ENCODE measurements at places on chromosomes 7 and 10.

DNA sequence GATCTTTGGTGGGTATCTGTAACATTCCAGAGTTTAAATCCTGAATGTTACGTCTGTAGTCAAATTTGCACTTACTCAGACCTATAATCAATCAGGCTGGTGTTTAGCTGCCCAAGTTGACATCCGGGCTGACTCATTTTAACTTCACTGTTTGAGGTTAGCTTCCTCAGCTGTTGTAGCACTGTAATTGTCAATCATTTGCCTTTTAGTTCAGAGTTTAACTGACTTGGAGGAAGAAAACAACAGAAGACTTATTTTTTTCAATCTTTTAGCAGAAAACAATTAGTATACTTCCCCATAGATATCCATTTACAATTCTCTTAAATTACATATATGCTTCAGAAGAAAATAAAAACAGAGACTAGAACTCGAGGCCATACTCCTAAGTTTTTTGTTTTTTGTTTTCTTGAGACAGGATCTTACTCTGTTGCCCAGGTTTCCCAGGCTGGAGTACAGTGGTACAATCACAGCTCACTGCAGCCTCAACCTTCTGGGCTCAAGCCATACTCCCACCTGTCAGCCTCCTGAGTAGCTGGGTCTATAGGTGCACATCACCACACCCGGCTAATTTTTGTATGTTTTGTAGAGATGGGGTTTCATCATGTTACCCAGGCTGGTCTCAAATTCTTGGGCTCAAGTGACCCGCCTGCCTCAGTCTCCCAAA is 38.5 kb upstream of the LRRC17 start:
- no peak for DNase-seq

GRCh38 chr10:93595378-93596161 is 5.5 kb downstream of the RBP4 start:
- DNase-seq = no peak

GRCh38 chr7:41006306-41006995 is 696.4 kb downstream of the INHBA start:
- DNase-seq = no peak

DNA sequence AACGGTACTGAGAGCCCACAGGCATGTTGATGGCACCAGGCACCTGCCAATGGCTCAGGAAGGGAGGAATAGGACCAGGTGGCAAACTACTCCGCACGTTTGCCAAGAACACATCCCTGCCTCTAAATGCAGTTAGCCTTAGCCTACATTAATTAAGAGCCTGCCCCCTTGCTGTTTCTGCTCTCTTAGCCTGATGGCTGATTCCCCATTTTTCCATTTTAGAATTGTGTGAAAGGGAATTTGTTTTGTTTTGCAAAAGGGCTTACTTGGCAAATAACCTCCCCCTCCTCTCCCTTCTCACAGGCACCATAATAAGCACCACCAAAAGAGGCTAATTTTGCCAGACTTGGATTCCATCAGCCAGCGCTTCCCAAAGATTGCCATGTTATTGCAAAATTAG is 1203.2 kb downstream of the SORCS3 start:
- DNase-seq = no peak

DNA sequence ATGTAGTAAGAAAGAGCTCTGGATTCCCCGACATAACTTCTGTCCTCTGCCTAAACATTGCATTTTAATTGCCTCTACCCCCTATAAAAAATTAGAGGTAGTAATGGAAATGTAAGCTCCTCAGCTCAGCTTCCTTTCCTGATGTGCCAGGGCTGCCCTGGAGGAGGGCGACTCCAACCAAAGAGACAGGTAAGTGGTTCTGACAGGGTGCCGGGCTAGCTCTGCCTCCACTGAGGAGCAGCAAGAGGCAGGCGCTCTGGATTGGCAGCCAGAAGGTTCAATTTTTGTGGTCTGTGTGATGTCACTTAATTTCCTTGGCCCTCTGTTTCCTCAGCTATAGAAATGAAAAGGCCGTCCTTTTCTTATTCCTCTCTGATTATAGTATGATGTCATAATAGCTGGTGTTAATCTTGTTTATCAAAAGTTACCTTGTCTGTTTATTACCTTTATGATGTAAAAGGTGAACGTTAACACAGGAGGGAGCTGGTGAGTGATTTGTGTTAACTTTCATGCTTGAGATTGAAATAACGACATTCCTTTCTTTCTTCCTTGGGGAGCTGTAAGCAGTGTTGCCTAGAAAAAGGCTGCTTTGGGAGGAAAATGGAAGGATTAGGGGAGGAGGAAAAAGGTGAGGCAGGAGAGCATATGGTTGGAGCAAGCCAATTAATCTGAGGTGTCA is 51.8 kb downstream of the ANLN start:
- no peak for DNase-seq

GRCh38 chr7:128165927-128166420 is 75.1 kb upstream of the LEP start:
- DNase-seq = no peak

DNA sequence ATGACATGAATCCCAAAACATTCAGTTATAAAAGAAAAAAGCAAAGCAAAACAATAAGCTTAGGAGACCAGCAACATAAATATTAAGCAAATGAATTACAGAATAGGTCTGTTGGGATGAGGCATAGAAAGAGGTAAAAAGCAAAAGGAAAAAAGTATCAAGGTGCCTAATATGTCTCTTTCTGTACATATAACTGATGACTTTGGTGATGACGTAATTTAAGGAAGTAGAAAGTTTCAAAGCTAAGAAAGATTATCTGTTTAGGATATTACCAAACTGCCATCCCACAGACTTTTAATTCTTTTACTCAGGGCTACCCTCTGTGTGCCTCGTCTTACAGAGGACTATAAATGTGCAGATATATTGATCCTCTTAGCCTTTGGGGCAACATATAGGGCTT is 1066.5 kb downstream of the SORCS3 start:
- no peak for DNase-seq

DNA sequence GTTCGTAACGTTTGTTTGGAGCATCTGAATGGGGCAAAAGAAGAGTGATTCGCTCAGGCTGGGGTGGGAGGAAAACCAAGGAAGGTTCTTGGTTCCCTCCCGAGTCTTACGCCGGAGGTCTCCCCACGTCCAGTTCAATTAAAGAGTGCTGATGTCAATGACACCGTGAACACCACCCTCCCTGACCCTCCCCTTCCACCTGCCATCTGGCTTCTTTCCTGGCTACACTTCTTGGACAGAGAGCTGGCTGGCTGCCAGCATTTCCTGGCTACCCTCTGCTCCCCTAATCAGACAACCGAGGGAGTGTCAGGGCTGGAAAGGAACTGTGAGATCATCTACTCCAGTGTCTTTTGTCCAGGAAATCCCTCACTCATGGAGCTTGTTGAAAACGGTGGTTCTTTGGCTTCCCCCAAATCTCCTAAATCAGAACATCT is 24.1 kb upstream of the FFAR4 start:
- no peak for DNase-seq

GRCh38 chr7:20354610-20355528 is 24.2 kb downstream of the ITGB8 start:
- DNase-seq = no peak

- DNase-seq = no peak
Measured at GRCh38 chr10:83543691-83544462, 595.4 kb upstream of the GHITM start.

- no peak for DNase-seq
Measured at GRCh38 chr7:115585015-115585718, 445.4 kb downstream of the TFEC start.

DNA sequence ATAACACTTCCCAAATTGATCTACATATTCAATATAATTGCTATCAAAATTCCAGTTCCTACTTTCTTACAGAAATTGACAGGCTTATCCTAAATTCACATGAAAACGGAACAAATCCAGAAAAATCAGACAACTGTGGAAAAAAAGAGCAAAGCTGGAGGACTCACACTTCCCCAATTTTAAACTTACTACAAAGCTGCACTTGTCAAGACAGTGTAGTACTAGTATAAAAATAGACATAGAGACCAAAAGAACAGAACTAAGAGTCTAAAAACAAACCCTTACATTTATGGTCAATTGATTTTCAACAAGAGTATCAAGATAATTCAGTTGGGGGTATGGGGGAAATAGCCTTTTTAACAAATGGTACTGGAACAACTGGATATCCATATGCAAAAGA is 27.5 kb downstream of the LMBR1 start:
- DNase-seq = no peak

GRCh38 chr10:9147475-9147874 is 1093.0 kb downstream of the GATA3 start:
- DNase-seq = no peak

GRCh38 chr7:71473366-71473967 is 341.5 kb downstream of the GALNT17 start:
- no peak for DNase-seq

DNA sequence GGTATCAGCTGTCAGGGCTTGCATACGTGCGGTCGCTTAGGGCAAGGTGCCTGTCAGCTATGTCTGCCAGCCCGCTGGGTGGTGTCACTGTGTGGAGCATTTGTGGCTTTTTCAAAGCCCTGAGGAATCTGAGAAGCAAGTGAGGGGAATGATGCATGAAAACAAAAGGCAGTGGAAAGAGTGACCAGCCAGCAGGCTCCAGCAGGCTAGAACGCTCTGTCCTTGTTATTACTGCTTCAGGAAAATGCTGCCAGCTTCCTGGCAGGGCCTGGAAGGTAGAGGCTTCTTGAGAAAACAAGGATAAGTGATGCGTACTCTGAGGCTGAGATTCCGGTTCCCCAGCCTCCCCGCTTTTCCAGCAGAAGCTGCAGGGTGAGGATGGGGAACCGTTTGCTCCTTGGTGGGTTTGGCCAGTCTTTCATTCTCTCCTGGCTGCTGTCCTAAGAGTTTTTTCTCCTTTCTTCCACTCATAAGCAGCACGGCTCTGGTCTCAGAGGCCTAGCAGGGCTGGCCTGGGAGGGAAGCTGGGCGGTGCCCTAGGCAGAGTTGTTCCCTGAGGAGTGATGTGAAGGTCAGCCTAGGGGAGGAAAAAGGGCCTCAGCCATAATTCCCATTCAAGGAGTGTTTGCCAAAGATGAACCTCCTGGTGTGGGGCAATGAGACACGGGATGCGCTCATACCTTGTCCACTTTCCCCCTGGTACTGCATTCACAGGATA is 42.8 kb upstream of the MKLN1 start:
- no peak for DNase-seq

DNA sequence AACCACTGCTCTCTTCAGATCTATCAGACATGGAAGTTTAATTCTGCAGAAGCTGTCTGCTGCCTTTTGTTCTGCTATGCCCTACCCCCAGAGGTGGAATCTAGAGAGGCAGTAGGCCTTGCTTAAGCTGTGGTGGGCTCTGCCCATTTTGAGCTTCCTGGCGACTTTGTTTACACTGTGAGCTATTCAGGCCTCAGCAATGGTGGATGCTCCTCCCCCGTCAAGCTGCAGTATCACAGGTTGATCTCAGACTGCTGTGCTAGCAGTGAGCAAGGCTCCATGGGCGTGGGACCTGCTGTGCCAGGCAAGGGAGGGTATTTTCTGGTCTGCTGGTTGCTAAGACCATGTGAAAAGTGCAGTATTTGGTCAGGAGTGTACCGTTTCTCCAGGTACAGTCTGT is 45.1 kb upstream of the CDK14 start:
- DNase-seq = no peak

GRCh38 chr7:1439373-1440363 is 19.6 kb downstream of the MICALL2 start:
- DNase-seq = no peak

DNA sequence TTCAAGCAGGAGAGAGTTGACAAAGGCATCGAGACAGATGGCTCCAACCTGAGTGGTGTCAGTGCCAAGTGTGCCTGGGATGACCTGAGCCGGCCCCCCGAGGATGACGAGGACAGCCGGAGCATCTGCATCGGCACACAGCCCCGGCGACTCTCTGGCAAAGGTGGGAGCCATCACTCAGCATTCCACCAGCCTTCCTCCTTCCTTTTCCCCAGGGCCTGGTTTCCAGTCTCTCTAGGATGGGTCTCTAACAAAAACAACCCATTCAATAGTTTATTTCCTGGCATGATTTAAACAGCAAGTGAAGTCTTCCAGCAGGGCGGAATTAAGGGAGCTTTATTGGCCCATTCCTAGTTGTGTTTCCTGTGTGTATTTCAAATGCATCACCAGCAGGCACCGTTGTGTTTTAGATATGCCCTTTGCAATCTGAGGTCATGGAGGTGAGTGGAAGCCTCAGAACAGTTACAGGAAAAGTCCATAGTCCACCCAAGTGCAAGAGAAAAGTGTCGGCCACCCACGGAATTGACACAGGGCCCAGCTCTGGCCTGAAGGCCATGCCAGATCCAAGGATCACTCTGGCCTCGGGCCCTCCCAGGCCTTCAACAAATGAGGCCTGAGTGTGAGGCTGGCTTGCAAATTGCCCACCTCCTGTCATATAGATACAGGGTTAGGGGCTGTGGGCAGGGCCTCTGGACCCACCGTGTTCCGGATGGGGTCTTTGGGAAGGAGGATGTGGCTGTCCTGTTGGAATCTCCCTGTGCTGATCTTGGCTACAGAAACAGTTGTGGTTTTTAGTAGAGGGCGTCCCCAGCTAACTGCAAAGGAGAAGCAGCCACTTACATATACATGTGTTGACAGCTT is 46.9 kb upstream of the TRIM8 start:
- no peak for DNase-seq

DNA sequence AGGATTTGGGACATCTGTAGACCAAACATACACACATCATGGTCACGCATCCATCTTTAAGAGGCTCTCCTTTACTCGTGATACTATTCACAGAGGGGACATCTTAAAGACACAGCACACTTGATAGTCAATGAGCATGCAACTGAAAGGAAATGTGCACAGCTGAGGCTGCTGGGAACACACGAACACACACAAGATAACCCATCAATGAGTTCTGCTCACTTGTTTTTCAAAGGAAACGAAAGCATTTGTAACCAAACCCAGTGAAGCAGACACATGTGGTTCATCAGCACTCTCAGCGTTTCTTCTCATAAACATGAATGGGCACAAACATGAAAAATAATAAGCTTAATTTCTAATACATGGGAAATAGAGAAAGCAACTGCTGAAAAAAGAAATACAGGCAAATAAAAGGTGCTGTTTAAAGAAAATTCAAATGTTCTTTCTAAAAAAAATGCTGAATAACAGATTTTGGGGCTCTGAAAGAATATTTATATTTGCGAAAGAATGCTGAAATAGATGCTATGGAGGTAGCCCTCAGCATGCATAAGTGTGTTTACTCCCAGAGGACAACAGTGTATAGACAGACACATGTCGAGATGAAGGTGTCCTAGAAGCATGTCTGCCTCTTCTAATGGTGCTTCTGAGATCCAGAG is 59.7 kb upstream of the LAMB4 start:
- DNase-seq = no peak
